ENCODE measurements at places on chromosomes 5 and 9.
A peak's percentile ranks its signal among the peaks of the same experiment; 100 is the strongest.

DNA sequence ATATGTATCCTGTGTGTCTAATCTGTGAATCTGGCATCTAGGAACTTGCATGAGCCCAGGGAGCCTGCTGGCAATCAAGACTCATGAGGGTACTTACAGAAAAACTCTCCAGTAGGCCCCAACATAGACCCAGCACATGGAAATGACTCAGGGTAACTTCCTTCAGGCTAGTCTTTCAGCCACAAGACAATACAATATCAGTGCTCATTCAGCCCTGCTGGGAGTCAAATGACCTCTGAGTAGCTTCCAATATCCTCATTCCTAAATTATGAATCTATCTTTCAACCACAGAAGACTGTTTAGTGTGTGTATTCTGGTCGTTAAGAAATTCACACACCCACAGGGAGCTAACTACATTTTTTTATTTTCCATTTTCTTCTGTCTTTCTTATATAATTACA, 1273.0 kb downstream of the EFNA5 start:
- no peak for DNase-seq

DNA sequence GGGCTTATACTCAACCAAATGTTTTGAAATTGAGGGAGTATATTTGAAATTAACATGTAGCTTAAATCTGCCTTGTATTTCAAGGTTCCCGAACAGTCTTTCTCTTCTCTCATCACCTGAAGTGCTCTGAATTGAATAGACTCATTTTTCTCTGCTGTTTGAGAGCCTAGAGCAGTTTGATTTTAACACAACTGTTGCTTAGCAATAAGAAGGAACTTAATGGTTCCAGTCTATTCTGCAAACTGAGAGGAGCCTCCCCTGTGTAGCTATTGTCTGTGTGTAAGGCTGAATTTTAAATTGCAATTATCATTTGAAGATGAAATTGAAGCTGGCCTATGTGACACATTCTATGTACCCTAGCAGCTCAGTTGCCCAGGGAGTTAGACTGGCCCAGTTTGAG, 87.1 kb upstream of the CKMT2 start:
- no peak for DNase-seq

- DNase-seq = no peak
Measured at GRCh38 chr5:133602835-133603380, 9.4 kb downstream of the FSTL4 start.

DNA sequence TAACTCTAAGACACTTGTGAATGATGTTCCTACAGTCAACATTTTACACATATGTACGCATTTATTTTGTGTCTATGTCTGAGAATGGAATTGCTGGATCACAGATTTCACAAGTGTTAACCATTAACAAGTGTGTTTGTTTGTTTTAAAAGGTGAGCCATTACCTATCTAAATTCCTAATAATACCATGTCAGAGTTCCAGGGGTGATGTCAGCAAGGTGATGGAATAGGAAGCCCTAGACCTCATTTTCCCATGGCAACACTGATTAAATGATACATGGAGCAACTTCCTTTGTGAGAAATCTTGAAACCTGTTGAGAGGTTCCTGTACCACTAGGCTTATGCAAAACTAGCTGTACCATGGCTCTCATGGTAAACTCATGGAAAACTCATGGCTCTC, 309.7 kb downstream of the CYLC2 start:
- DNase-seq = no peak

GRCh38 chr5:6517510-6517909, 68.9 kb downstream of the UBE2QL1 start:
- DNase-seq = no peak

DNA sequence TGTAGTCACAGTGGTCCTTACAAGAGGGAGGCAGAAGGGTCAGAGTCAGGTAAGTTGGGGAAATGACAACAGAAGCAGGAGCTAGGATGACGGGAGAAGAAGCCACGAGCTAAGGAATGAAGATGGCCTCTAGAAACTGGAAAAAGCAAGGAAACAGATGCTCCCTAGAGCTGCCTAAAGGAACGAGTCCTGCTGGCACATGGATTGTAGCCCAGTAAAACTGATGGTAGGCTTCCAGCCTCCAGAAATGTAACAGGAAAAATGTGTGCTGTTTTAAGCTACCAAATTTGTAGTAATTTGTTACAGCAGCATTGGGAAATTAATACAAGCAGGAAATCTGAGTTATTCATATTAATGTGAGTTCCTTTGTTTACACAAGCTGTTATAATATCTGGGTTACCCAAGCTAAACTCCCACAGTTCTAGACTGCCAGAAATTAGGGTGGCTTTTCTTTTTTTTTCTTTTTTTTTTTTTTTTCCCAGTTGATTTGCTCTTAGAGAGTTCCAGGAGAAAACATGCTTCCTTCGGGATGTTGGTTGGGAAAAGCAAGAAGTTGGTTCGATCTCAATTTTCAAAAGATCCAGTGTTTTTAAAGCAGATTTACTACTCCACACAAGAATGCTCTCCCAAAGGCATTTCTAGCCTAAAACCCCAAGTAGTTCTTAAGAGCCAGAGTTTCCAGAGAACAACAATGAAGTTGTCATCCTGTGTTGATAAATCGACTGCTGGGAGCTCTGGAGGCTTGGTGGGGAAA, 400.0 kb upstream of the SLC24A2 start:
- no peak for DNase-seq

DNA sequence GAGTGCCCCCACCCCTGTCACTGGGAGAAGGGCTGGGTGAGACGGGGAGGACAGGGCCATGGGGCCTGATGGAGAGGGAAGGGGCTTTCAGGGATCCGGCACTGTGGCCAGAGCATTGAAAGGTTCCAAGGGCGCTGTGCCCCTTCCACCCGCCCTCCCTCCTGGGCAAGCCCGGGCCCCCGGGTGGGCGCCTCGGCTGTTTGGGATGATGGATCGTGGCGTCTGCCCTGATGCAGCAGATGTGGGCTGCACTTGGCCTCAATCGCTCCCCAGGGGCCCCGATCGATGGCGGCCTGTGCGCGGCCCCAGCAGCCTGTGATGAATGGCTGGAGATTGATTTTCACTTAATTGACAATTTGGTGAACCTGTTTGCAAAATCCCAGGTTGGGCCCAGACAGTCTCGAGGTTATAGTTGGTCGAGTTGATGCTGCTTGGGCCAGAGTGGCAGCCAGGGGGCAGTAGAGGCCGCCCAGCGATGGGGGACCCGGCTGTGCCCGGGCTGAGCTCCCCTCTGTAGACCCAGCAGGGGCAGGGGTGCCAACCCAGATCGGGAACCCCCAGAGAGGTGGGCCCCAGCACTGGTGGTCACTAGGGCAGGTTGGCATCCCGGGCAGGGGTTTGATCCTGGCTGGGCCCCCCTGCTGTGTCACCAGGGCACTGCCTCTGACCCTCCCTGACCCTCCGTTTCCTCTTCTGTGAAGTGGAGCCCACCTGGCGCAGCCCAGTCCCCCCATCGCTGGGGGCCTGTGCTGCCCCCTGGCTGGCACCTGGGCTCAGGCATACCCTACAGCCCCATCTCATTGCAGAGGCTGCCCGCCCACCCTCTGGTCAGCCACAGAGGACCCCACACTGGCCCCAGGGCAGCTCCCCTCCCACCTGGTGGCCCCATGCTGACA, 34.7 kb downstream of the LHX3 start:
- DNase-seq = peak; percentile 55

- DNase-seq = no peak
Measured at GRCh38 chr9:129906298-129906697, 71.0 kb downstream of the USP20 start.

DNA sequence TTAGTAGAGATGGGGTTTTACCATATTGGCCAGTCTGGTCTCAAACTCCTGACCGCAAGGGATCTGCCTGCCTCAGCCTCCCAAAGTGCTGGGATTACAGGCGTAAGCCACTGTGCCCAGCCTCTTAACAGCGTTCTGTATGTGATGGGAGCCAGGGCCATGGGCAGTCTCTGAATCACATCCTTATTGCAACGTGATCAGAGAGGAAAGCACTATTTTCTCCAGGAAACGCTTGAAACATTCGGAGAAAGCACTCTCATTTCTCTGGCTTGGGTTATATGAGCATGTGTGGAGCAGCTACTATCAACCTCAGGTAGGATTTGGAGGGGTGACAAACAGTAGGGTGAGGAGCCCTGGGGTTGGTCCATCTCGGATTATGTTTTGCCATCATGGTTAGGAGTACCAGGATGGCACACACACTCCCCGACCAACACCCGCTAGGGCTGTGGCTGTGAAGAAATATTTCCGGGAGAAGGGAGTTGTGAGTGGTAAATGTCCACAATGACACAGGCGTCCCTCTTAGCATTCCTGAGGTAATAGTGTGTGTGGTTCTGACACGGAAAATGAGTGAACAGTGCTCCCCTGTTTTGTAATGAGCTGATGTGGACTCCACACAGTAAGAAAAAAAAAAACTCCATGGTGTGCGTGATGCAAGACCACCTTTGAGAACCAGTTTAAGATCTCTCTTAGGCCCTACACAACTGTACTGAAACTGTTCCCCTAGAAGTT, 406.2 kb upstream of the ZNF608 start:
- DNase-seq = no peak

- no peak for DNase-seq
Measured at GRCh38 chr9:106581973-106582372, 281.0 kb upstream of the ZNF462 start.

GRCh38 chr9:6270896-6271295, 55.3 kb downstream of the IL33 start:
- no peak for DNase-seq

DNA sequence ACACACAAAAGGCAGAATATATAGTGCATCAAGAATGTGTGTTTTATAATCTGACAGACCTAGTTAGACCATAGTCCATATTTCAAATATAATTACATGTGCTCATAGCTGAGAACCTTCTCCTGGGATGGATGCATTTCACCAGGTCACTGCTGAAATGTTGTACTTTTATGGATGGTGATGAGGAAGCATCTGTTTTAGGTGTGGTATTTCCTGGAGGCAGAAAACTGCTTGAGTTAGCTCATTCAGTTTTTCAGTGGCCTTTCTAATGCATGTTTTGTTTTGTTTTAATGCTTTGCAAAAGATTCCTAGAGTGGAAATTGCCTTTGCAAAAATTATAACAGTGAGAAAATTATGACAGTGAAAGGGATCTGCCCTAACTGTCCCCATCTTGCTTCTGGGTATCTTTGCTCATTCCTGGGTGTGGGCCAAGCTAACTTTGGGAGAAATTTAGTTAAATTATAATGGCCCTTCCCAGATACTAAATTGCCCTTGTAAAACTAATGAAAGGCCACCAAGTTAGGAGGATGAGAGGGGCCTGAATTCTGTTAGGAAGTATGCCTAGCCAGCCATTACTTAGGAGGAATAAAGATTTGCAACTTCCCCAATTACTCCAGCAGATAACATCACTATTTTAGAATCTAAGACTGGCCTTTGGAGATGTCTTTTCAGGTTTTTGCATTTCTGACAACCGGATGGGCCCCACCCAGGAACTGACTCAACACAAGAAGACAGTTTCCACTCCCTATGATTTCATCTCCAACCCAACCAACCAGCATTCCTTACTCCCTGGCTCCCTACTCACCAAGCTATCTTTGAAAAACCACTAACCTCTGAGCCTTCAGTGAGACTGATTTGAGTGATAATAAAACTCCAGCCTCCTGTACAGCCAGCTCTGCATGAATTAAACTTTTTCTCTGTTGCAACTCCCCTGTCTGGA, 7.0 kb upstream of the IL12B start:
- no peak for DNase-seq

GRCh38 chr9:127133739-127134167, 11.3 kb upstream of the ANGPTL2 start:
- no peak for DNase-seq

DNA sequence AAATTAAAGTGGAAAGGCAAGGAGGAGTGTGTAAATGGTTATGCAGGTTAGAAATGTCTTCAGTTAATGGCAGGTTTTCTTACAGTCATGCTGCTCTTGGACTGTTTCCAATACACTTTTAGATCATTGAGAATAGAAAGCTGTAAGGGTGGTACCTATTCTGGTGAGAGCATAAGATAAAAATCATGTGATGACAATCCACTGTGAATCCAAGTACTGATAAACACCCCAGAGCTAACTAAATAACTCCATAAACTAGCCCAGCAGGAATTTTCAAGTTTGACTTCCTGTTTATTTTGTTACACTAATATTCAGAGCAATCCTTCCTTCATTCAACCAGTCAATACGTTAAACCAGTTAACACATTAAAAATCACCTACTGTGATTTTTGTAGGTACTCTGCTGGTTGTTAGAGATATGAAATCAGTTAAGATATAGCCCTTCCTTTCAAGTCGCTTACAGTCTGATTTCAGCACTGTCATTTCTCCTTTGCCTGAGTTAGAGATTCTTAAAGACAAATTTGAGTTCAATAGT, 22.6 kb downstream of the VCAN start:
- no peak for DNase-seq

DNA sequence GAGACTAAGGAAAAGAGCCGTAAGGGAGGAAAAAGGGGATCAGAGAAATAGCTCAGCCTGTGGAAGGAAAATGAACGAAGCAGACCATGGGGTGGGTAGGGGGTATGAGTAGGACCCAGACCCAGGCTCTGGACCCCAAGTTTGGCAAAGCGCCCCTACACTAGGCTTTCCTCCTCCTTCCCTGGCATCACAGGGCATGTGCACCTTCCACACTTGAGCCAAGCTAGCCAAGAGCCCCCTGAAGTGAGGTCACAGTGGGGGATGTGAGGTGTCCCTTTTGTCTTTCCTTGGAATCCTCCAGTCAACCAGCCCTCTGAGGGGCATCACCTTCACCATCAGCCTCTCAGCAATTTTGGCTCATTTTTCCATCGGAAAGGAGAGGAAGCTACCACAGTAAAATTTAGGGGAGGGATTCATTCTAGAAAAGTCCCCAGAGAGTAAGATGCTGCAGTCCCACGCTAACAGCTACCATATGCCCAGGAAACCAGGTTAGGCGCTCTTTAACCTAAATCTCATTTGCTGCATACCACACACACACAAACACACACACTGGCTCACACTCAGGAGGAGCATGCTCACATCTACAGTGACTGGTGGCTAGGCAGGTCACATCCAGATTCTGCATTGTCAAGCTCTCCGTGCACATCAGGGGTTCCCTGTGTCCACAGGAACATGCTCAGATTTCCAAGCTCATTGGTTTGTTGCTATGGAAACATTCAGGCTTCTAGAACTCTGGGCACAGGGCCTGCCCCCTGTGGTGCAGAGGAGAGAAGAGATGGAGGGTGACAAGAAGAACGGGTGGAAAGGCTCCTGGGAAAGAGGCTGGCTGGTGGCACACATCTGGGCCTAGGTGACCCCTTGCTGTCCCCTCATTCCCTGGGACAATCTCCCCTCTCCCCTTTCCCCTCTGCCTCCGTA, 9.9 kb downstream of the REEP2 start:
- DNase-seq = no peak

DNA sequence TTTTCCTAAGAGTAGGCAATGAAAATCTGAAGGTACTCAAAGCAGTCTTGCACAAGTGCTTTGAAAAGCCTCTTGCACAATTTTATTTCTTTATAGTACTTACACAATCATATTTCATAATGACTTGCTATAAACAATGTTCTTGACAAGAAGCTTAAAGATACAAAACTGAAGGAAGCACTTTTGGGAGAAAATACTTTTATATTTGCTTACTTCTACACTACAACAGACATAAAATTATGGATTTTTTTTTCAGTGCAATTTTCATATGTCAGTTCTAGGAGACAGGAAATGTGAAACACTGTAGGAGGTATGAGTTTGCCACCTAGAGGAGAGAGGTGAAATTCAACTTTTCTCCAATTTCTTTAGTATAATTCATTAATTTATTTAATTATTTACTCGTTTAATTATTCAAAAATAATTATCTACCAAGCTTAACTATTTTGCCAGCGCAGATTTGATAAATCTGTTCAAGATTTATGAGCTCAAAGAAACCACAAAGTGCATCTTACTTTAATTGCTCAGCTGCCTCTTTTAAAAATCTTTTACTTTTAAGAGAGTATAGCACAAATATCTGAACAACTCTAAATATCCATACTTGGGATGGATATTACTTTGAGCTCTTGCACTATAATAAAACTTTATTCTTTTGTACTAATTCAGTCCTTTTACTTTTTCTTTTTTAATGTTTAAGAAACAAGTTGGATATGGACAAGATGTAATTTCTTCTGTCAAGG, 29.0 kb upstream of the CDKN2B start:
- no peak for DNase-seq
